Thoracic aorta (tissue), 2 donors: ENCODE measurements at places on chromosomes 3 and 15.

GRCh38 chr3:17481116-17481515, 261.3 kb downstream of the TBC1D5 start:
- no peak overlapping the region for H3K27ac ChIP-seq
- DNase-seq, result no peak
- no peak overlapping the region for H3K4me3 ChIP-seq
- H3K27me3 ChIP-seq, result no peaks in the 10 kb centered on the region
- H3K4me1 ChIP-seq, result peaks cover 10% of the 10 kb centered on the region

GRCh38 chr3:97981886-97982285, 9.7 kb upstream of the RIOX2 start:
- no peak for DNase-seq
- H3K27me3 ChIP-seq, result no peaks in the 10 kb centered on the region
- no peaks in the 10 kb centered on the region for H3K36me3 ChIP-seq
- no peak overlapping the region for H3K27ac ChIP-seq
- H3K4me1 ChIP-seq, result no peaks in the 10 kb centered on the region

GRCh38 chr3:123163141-123163540, 38.6 kb upstream of the SEC22A start:
- DNase-seq, result no peak
- no peak overlapping the region for H3K27ac ChIP-seq
- H3K4me1 ChIP-seq, result no peaks in the 10 kb centered on the region
- H3K36me3 ChIP-seq, result peaks cover 27% of the 10 kb centered on the region
- no peaks in the 10 kb centered on the region for H3K27me3 ChIP-seq

DNA sequence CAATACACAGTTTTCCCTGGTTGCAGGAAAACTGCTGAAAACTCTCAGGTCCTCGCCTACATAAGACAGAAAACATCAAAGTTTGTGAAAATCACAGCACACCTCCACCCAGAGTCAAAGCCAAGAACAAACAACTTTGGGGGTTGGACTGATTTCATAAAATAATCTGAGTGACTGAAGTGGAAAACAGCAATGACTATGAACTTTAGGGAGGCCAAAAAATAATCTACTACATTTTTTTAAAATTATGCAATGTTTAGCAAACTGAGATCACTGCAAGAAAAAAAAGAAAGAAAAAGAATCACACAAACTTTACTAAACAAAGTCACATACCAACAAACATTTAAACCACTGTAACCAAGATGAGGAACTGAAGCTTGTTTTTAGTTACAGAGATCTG, 15.9 kb upstream of the FOXP1 start:
- no peaks in the 10 kb centered on the region for H3K36me3 ChIP-seq
- H3K4me3 ChIP-seq, result no peak overlapping the region
- no peak overlapping the region for H3K27ac ChIP-seq
- peaks cover 6% of the 10 kb centered on the region for H3K4me1 ChIP-seq

DNA sequence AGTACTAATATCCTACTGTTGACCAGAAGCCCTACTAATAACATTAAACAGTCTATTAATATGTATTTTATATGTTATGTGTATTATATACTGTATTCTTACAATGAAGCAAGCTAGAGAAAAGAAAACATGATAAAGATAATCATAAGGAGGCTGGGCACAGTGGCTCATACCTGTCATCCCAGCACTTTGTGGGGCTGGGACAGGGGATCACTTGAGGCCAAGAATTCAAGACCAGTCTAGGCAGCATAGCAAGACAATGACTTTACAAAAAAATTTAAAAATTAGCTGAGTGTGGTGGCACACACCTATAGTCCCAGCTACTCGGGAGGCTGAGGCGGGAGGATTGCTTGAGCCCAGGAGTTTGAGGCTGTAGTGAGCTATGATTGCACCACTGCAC, 8.9 kb upstream of the HERC1 start:
- H3K4me3 ChIP-seq, result no peak overlapping the region
- no peak for DNase-seq
- H3K4me1 ChIP-seq, result no peaks in the 10 kb centered on the region
- no peak overlapping the region for H3K27ac ChIP-seq
- no peaks in the 10 kb centered on the region for H3K27me3 ChIP-seq
- H3K36me3 ChIP-seq, result no peaks in the 10 kb centered on the region

DNA sequence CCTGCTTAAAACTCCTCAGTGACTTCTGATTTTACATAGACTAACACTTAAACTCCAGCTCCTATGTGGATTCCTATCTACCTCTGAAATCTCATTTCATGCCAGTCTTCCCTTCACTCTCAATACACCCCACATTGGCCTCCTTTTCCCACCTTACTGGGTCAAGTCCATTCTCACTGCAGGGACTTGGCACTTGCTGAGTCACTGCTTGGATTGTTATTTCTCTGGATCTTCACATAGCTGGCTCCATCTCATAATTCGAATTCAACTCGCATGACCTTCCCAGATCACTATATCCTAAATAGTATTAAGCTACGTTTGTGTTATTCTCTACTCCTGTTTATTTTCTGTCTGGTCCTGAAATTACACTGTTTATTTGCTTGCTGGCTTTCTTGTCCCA, 59.6 kb upstream of the FRMD4B start:
- H3K27ac ChIP-seq, result no peak overlapping the region
- H3K36me3 ChIP-seq, result no peaks in the 10 kb centered on the region
- DNase-seq, result no peak
- H3K4me3 ChIP-seq, result peak overlapping the region; percentile 60
- H3K27me3 ChIP-seq, result no peaks in the 10 kb centered on the region

- DNase-seq, result no peak
- no peak overlapping the region for H3K4me3 ChIP-seq
- no peaks in the 10 kb centered on the region for H3K4me1 ChIP-seq
- H3K36me3 ChIP-seq, result peaks cover 55% of the 10 kb centered on the region
Measured at GRCh38 chr3:58154626-58155449, 55.9 kb downstream of the DNASE1L3 start.

- no peak within 1 kb of the TSS for H3K27ac ChIP-seq
- DNase-seq, result no peak
- H3K27me3 ChIP-seq, result no peaks in the 10 kb centered on the region
Measured at GRCh38 chr3:98147179-98147578, at the start of gene OR5H14. Gene OR5H14, plus strand, starts transcription at chr3:98147479. Its CDS starts 1,907 bp downstream, at chr3:98149386.

- no peak overlapping the region for H3K27ac ChIP-seq
- DNase-seq, result no peak
- H3K36me3 ChIP-seq, result no peaks in the 10 kb centered on the region
- H3K4me1 ChIP-seq, result no peaks in the 10 kb centered on the region
Measured at GRCh38 chr15:69691307-69692015, 238.8 kb downstream of the RPLP1 start.

DNA sequence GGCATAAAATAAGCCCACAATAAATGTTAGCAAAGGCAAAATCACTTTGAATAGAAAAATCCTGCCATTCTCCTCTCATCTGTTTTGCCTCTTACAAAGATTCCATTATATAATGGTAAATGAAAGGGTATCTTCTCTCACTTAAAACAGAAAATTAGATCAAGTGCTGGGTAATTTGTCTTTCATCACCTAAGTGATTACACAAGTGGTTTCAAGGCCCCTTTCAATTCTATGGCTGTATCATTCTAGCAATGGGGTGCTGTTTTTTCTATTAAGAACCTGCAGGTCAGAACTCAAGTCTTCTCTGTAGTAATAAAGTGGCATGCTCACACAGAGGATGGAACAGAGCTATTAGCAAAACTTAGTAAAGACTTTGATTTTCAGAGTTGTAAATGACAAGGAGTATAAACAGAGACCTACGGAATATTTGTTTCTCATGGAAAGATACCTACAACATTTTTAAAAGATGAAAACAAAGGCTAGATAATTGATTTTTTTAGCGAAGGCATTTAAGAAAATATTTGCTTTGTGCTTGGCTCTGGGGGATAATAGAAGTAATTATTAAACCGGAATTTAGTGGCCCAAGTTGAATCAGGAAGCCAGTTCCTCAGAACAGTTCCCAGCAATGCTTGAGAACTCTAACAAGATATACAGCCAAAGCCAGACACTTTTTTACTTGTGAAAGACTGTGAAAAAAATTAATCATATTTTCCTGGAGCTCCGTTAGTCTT, 137.4 kb downstream of the CMSS1 start:
- DNase-seq, result no peak
- H3K27ac ChIP-seq, result peak overlapping the region; percentile 6

DNA sequence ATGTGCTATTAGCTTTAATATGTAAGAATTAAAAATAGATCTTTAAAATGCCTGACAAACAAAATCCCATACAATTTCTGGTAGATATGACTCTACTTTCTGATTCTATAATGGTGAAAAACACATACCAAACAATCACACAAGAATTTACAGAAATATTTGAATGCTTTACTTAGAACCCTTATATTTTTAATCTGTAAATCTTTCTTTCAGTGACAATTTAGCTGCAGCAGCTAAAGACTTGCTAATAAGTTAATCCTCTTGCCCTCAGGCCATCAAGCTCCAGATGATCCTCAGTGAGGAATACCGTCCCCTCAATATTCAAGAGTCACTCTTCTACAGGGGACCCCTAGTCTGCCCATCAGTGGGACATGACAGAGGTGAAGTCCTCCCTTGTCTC, 55.6 kb downstream of the C3orf80 start:
- H3K27ac ChIP-seq, result no peak overlapping the region
- H3K4me3 ChIP-seq, result no peak overlapping the region
- H3K27me3 ChIP-seq, result no peaks in the 10 kb centered on the region
- H3K4me1 ChIP-seq, result no peaks in the 10 kb centered on the region

- no peaks in the 10 kb centered on the region for H3K27me3 ChIP-seq
- H3K4me1 ChIP-seq, result no peaks in the 10 kb centered on the region
- no peak for DNase-seq
- no peaks in the 10 kb centered on the region for H3K36me3 ChIP-seq
- H3K4me3 ChIP-seq, result no peak overlapping the region
- no peak overlapping the region for H3K27ac ChIP-seq
Measured at GRCh38 chr3:135090020-135090717, 295.1 kb downstream of the EPHB1 start.

- H3K36me3 ChIP-seq, result no peaks in the 10 kb centered on the region
- no peaks in the 10 kb centered on the region for H3K4me1 ChIP-seq
- H3K27ac ChIP-seq, result no peak overlapping the region
Measured at GRCh38 chr3:174333640-174334039, 525.5 kb upstream of the NAALADL2 start.

DNA sequence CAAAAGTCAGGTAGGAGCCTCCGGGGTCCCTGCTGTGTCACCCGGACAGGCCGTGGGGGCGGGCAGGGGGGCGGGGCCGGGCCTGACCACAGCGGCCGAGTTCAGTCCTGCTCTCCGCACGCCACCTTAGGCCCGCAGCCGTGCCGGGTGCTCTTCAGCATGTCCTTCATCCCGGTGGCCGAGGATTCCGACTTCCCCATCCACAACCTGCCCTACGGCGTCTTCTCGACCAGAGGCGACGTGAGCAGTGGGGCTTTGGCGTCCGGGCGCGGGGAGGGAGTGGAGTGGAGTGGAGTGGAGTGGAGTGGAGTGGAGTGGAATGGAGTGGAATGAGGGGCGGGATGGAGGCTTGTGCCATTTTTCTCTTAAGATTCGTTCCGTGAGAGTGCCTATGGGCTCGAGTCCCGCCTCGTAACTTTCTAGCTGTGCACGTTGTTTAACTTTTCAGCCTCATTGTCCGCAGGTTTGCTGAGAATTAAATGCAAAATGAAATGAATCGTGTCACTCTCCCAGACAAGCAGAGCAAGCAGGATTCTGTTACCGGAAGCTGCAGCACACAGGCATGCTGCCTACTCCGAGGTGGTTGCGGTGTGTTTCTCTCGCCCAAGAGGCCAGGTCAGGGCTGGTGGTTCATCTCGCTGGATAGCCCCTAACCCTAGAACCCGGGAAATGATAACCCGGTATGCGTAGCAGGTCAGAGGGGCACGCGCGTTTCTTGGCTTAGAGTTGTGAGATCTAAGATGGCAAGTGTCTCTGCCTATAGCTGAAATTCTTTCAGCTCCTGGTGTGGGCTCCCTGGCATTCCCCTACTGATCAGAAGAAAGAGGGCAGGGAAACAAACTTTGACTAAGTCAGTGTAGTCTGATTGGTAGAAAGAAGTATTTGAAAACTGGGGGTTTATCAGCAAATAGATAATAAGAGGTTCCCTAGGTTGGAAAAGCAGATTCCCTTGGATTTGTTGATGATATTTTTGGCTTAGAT, at the start of gene FAH:
Gene FAH (plus strand): TSS at position 104 of the 981 bp plus-strand sequence. CDS start 56 bp downstream, at position 160.
- peak within 1 kb of the TSS; percentile 39 for H3K27ac ChIP-seq
- peaks cover 17% of the 10 kb centered on the region for H3K4me1 ChIP-seq
- no peaks in the 10 kb centered on the region for H3K27me3 ChIP-seq
- peak within 1 kb of the TSS; percentile 87 for H3K4me3 ChIP-seq
- H3K36me3 ChIP-seq, result no peaks in the 10 kb centered on the region

- H3K27me3 ChIP-seq, result no peaks in the 10 kb centered on the region
- H3K36me3 ChIP-seq, result peaks cover 5% of the 10 kb centered on the region
- H3K4me3 ChIP-seq, result no peak overlapping the region
- no peaks in the 10 kb centered on the region for H3K4me1 ChIP-seq
- no peak overlapping the region for H3K27ac ChIP-seq
Measured at GRCh38 chr3:45417930-45418847, 29.8 kb downstream of the LARS2 start.

DNA sequence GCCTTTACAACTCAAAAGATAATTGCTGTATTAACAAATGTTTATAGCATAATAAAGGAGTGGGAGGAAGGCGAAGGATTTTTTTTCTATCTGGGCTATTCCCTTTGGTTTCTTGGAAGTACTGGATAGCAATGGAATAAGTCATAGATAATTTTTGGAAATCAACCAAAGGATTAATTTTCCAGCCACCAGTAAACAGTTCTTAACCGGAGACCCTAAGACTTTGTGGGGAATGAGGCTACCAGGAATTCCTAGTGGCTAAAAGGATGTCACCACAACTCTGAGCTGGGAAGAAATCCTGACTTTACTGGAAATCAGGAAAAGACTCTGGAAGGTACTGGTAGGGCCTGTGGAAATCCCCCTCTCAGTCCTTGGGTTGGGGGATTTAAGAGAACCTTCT, 138.4 kb upstream of the RARB start:
- H3K4me3 ChIP-seq, result no peak overlapping the region
- no peak for DNase-seq
- no peaks in the 10 kb centered on the region for H3K4me1 ChIP-seq
- no peak overlapping the region for H3K27ac ChIP-seq
- no peaks in the 10 kb centered on the region for H3K27me3 ChIP-seq

GRCh38 chr3:128374746-128375445, 91.8 kb downstream of the DNAJB8 start:
- no peaks in the 10 kb centered on the region for H3K27me3 ChIP-seq
- no peak overlapping the region for H3K27ac ChIP-seq

DNA sequence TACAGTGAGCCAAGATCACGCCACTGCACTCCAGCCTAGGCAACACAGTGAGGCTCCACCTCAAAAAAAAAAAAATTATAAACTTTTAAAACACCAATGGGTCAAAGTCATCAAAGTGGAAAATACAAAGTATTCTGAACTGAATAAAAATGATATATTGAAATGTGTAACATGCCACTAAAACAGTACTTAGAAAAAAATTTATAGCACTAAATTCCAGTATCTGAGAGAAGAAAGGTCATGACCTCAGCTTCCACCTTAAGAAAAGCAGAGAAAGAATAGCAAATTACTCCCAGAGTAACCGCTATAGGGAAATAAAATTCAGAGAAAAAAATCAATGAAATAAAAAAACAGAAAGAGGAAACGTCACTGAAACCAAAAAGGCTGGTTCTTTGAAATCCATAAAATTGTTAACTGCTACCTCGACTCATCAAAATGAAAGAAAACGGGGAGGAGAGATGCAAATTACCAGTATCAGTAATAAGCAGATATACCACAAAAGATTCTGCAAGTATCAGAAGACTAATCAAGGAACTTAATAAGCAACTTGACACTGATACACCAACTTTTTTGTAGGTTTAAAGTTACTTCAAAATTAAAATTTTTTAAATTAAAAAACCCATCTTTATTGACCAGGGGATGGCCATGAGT, 20.8 kb downstream of the ATP13A3 start:
- H3K36me3 ChIP-seq, result no peaks in the 10 kb centered on the region
- peaks cover 37% of the 10 kb centered on the region for H3K4me1 ChIP-seq
- no peak for DNase-seq
- H3K27me3 ChIP-seq, result no peaks in the 10 kb centered on the region
- no peak overlapping the region for H3K27ac ChIP-seq
- no peak overlapping the region for H3K4me3 ChIP-seq

- no peak overlapping the region for H3K27ac ChIP-seq
- H3K4me3 ChIP-seq, result no peak overlapping the region
- no peaks in the 10 kb centered on the region for H3K27me3 ChIP-seq
- no peaks in the 10 kb centered on the region for H3K4me1 ChIP-seq
Measured at GRCh38 chr3:164375995-164376394, 702.3 kb downstream of the SI start.
